ENCODE measurements at places on chromosomes 3 and 15. TPM values are rescaled to one million over a fixed set of nuclear protein-coding genes. Genes with fewer than 3 reads are reported as not detected.
A peak's percentile ranks its signal among the peaks of the same experiment; 100 is the strongest.

- ATAC-seq: no peak
These were observed 37.1 kb downstream of the ZIC4 start for GRCh38 chr3:147369231-147369630.

GRCh38 chr3:139561959-139562676, 22.6 kb upstream of the RBP1 start:
- no peak for ATAC-seq

- ATAC-seq: no peak
These were observed 76.3 kb downstream of the SMAD6 start for GRCh38 chr15:66778314-66778665.

GRCh38 chr3:41893977-41894376, 67.9 kb downstream of the ULK4 start:
- ATAC-seq: no peak

ATP13A5 gene
- not detected for total RNA-seq

DNA sequence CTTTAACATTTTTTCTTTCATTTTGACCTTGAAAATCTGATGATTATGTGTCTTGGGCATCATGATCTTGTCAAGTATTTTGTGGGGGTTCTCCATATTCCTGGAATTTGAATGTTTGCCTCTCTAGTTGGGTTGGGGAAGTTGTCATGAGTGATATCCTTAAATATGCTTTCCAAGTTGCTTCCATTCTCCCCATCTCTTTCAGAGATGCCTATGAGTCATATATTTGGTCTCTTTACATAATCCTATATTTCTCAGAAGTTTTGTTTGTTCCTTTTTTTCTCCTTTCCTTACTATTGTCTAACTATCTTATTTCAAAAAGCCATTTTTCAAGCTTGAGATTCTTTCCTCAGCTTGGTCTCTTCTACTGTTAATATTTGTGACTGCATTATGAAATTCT, 69.0 kb upstream of the CCDC80 start:
- no peak for ATAC-seq

KIF23 gene
- total RNA-seq: 51.3 TPM

LIPC gene
- total RNA-seq: 0.17 TPM

ERICH6 gene
- total RNA-seq: not detected

OR5K2 gene
- total RNA-seq: not detected

DNA sequence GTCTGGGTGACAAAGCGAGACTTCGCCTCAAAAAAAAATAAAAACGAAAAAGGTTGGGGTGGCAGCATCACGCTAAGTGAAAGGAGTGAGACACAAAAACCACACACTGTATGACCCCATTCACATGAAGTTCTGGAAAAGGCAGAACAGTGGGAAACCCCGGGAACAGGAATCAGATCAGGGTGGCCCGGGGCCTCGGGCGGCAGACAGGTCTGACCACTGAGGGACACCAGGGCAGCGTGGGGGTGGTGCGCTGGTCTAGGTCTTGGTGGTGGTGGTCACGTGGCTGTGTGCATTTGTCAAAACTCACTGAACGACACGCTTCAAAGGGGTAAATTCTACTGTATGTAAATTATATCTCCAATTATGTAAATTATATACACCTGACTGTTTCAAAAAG, 79.7 kb upstream of the PRR20G start:
- ATAC-seq: no peak

GRCh38 chr3:160883373-160883772, 127.3 kb downstream of the PPM1L start:
- no peak for ATAC-seq

CHRNB4 gene
- not detected for total RNA-seq

- peak; percentile 77 for ATAC-seq
These were observed 27.2 kb downstream of the AKAP13 start for GRCh38 chr15:85407421-85408269.

DNA sequence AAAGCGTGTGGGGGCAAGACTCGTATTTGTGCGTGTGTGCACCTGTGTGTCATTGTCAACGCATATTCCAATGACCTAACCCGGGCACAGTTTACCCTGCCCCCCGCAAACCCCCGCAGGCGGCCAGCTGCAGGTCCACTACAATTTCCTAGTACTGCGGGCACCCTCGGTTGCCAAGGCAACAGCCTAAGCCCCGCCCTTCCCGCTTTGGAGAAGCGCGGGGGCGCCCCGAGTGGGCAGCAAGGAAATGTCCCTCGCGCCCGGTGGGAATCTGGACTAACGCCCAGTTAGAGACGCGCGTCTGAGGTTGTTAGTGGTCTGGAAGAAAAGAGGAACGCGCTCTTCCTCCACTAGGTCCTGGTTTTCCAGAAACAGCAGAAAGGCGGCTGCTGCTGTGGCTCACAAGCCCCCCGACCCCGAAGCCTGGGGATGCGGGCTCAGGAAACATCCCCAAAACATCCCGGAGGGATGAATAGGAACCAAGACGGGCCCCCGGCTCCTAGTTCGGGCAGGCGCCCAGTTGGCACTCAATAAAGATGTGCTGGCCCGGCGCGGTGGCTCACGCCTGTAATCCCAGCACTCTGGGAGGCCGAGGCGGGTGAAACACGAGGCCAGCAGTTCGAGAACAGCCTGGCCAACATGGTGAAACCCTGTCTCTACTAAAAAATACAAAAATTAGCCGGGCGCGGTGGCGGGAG, 1.1 kb downstream of the ABHD14A start:
- no peak for ATAC-seq

TLR9 gene
- total RNA-seq: 0.30 TPM

DNA sequence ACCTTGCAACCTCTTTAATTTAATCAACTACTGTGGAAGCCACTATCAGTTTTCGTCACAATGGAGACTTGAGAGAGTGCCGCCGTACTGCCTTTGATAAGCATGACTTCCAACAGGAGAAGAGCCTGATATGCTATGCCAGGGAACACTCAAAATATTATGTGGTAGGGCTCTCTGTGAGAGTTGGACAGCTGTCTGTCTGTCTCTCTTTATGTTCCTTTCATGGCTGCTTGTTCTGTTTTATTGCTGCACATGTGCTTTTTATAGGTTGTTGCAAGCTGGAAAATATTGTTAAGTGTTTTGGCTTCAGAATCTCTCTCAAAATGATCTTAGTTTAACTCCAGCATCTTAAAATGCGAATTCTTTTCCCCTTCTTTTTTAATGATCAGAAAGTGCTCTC, 249.4 kb upstream of the RARB start:
- ATAC-seq: no peak

DNA sequence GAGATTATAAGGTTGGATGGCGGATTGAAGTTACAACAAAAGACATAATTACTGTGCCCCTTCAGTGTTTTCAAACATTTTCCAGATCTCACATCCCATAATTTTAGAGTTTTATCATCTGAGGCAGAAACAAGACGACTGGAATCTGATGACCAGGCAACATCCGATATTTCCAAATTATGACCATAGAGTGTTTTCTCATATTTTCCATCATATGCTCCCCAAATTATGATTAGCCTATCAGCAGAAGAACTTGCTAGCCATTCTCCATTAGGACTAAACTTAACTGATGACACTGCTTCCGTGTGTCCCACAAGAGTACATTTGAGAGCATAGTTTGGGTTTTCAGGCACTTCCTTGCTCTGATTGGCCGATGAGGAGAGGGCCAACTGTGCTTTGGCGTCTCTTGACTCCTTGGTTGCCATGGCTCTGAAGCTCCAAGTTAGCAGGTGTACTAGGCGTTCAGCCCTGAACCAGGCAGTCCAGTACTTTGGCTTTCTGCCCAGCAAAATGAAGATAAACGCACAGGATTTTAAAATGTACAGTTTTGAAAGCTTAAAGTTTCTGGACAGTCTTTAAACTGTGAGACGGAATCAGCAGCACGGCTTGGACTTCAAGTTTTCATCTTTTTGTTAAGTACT, 638 bp downstream of the WDR5B start:
- peak; percentile 73 for ATAC-seq

CAMK2N2 gene
- 0.64 TPM for total RNA-seq

- no peak for ATAC-seq
These were observed 286.4 kb downstream of the ZIC4 start for GRCh38 chr3:147119989-147120388.

CMTM8 gene
- 5.2 TPM for total RNA-seq

DNA sequence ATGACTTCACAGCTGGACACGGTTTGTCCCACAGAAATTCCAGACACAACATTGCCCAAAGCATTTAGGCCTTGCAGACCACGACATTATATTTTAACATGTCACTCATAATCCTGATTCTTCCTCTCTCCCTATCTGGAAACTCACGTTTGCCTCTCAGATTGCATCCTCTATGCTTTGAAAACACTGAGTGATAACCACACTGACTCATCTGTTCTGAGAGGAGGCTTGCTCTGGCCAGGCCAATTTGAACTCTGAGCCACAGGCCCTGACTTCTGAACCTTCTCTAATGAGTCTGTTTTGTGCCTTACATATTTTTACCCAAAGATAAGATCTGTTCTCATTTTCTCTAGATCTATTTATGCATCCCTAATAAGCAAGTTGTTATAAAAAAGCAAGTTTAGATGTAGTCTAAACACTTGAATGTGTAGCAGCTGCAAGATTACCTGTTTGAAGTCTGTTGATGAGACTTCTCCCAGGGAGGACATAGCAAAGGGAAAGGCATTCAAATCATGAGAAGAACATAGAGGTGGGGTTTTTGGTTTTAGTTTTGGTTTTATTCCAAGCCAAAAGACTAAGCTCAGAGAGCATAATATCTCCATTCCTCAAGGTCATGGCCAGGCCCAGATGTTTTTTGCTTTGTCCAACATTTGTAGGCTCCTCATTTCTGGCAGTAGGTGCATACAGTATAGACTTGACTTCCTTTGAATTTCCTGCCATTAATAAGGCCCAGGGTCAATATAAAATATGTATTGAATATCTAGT, 234.4 kb upstream of the LRTM1 start:
- ATAC-seq: no peak

- ATAC-seq: no peak
These were observed 610.5 kb upstream of the ZNF385D start for GRCh38 chr3:22361521-22361920.

DNA sequence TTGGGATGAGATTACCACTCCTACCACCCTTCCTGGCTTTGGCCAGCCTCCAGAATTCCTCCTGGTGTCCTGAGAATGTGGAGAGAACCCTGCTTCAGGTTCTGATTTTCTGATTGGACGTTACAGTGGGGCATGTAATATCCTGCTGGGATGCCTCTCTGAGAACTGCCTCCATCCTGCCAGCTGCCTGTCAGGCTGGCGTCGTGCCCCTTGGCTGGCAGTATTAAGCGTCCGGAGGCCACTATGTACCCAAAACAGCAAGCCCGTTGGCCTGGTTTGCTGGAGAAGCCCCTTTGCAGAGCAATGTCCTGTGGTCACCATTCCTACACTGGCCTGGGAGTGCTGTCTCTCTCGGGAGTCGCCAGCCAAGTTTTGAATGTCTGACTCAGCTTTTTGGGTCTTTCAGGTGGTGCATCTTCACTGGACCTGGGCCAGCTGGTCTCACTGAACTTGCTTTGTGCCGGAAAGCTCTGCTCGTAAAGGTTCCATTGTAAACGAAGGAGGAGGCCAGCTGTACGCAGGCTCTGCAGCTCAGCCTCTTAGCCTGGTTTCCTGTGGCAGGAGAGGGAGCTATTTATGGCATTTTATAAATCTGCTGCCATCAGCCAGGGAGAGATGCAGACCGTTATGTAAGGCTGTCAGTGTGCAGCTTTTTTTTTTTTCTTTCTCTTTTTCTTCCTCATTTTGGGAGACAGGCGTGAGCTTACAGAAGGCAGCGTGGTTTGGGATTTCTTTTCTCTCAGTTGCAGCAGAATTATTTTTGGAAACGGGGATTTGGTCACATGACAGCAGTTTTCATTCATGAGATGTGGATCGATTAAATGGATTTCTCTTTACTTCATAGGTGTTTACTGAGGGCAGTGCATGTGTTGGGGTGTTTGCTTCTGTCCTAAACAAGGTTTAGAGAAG, 19.0 kb upstream of the TRAK1 start:
- ATAC-seq: no peak

TM4SF18 gene
- not detected for total RNA-seq

DNA sequence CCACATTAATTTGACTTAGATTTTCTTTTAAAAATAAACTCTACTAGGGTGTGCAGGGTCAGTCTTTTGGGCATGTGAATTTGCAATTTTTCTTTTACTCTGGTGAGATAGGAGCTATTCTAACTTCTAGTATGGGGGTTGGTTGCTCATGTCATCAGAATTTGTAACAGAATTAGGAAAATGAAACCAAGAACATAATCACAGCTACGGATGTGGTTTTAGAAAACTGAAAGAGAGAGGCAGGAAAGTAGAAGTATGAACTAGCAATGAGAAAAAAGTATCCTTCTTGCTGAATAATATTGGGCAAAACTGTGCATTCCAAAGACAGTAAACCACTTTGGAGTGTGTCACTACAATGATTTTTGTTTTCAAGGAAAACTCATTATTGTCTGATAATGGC, 43.3 kb downstream of the ADPGK start:
- ATAC-seq: peak; percentile 95

DNA sequence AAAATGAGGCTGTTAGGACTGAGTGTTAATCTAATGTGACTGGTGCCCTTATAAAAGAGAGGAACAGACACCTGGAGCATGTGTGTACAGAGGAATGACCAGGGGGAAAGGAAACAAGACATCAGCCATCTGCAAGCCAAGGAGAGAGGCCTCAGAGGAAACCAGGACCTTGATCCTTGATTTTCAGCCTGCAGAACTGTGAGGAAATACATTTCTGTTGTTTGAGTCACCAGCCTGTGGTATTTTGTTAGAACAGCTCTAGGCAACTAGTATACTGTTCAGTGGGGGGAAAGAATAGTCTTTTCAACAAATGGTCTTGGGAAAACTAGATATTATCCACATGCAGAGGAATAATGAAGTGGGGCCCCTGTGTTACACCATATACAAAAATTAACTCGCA, 80.6 kb downstream of the CCR1 start:
- ATAC-seq: no peak

GRCh38 chr3:117548600-117548999, 839.0 kb downstream of the TUSC7 start:
- no peak for ATAC-seq

CCDC14 gene
- total RNA-seq: 32.4 TPM

DNA sequence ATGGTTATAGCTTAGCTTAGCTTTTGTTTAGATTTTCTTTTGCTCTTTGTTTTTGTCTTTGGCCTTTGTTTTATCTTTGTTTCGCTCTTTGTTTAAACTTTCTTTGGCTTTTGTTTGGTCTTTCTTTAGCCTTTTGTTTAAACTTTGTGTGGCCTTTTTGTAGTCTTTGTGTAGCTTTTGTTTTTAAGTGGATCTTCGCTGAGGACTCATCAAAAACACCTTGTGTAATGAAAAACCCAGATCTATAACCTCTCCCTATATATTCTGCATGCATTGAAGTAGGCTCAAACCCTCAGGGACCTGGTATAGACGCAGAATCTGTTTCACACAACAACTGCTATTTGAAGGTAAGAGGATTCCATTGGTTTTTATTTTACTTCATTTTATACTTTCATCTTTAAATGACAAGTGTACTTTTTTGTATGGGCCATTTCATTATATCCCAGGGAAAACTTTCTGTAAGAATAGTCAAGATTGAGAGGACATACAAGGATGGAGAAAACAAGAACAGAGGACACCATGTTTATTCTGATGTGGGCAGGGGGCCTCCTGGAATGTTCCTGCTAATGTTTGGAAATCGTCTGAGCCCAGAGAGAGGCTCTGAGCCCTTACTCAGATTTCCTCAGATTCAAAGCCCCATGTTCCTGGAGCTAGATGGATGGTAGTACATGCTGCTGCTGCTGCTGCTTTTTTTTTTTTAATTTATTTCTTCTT, at the start of gene MOBP:
Gene MOBP (plus strand): TSS at position 287 of the 714 bp plus-strand sequence. CDS start 34,390 bp downstream, outside the sequence.
- no peak for ATAC-seq

- no peak for ATAC-seq
These were observed 1.3 kb downstream of the ELL3 start for GRCh38 chr15:43775411-43775965.

C3orf22 gene
- not detected for total RNA-seq

GRCh38 chr3:184746131-184747120, 34.6 kb upstream of the MAGEF1 start:
- no peak for ATAC-seq
